ENCODE measurements at places on chromosomes 7 and 10.

- no peak for DNase-seq
Observed at GRCh38 chr10:77501152-77501845, 136.3 kb downstream of the KCNMA1 start.

DNA sequence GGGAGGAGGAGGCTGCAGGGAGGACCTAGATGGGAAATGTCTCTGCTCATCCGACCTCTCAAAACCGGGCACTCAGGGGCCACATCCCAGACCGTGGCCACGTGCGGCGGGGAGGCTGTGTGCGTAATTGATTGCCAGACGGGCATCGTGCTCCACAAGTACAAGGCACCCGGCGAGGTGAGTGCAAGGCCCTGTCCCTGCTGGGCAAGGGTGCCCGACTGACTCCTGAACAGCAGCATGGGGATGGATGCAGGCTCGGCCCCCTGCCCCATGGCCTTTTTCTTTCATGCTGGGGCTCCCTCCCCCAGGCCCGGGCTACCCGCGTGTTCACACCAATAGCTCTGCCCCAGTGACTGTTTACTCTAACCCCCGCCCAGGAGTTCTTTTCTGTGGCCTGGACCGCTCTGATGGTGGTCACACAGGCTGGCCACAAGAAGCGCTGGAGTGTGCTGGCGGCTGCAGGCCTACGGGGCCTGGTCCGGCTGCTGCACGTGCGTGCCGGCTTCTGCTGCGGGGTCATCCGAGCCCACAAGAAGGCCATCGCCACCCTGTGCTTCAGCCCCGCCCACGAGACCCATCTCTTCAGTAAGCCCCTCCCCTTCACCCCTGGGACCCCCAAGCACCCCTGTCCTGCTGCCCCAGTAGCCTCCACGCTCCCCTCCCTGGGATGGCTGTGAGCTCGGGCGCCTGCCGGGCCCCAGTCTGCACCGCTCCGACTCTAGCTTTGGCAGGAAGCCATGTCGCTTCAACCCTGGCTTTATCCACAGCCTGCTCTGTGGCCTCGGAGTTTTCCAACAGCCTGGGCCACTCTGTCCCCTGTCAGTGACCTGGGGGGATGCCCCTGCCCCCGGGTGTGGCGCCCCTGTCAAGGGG is 3.9 kb downstream of the LRWD1 start:
- DNase-seq = no peak

DNA sequence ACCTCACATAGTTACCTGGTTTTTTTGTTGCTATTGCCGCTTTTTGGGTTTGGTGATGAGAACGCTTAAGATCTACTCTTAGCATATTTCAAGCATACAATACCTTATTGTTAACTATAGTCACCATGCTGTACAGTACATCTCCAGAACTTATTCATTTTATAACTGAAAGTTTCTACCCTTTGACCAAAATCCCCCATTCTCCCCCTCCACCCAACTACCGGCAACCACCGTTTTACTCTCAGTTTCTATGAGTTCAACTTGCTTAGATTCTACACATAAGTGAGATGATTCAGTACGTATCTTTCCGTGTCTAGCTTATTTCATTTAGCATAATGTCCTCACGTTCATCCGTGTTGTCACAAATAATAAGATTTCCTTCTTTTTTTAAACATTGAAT is 86.7 kb upstream of the IL6 start:
- DNase-seq = no peak

DNA sequence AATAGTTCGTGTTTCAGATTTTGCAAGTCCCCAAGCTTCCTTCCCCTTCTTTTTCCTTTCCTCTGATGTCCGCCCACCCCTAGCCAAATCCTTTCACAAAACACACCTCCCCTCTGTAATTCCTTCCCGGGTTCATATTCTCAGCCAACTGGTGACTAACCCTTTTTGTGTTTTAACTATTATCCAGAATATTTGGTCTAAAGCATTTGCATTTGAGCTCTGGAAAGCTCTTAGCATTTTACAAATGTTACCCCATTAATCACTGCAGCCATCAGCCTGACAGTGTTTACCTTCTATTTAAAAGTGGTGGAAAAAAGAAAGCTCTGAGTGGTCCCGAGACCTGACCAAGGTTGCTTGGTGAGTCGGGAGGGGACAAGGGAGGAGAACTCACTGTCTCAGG is 139.0 kb downstream of the CREB5 start:
- no peak for DNase-seq

DNA sequence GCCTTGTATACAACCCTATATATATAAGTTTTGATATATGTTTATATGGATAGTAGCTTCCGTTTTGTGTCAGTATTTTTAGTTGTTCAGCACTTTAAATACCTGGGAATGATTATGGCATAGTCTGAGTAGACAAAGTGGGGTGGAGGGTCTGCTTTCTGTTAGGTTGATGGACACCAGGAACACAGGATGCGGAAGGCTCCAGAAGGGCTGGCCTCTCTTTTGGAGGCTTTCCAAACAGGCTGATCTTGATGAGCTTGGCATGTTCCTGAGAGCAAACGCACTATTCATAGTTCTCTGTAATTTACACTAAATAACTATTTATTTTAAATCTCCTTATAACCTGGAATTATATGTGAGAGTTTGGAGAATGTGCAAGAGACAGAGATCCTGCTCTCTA is 12.7 kb downstream of the AKR1E2 start:
- no peak for DNase-seq

DNA sequence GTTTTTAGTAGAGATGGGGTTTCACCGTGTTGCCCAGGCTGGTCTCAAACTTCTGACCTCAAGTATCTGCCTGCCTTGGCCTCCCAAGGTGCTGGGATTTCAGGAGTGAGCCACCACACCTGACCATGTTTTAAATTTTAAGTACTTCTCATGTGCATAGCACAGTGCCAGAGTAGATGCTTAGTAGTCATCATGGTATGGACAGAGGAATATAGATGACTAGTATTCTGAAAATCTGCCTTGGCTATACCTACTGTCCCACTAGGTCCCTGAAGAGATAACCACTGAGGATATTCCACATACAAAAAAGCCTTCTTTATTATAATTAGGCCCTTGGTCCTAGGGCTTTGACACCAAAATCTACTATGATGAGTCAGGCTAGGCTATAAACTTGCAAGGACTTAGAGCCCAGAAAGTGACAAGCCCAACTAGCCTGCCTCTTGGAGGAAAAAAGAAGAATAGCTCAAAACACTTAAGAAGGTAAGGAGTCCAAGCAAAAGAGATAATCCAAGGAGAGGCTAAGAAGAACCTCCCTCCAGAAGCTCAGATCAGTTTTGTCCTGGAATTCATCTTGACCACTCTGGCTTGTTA is 34.0 kb downstream of the LUC7L2 start:
- DNase-seq = no peak

DNA sequence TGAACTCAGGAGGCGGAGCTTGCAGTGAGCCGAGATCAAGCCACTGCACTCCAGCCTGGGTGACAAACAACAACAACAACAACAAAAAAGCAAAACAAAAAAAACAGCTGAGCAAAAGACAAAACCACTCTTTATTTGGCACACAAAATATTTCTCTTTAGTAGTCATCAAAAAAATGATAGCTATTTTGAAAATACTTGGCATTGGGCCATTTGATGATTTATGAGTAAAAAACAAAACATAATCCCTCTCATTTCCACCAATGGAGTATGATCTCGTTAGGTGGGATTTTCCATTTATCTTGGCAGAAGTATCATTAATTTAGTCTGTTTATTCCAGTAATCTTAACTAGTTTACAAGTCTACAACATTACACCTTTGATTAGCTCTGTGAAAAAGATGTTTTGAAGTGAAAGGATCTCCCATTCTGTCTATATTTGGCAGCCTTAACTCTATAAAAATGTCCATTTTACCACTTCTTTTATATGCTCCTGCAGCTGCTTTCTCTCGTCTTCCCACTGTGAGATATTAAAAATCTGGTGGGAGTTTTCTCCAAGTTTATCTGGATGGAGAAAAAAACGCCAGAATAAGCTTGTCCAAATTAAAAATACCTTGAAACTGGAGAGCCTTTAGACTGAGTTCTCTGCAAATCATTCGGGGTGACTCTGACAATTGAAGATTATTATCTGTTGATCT is 58.8 kb upstream of the AGMO start:
- no peak for DNase-seq

GRCh38 chr7:7765422-7765821 is 47.0 kb upstream of the RPA3 start:
- no peak for DNase-seq

DNA sequence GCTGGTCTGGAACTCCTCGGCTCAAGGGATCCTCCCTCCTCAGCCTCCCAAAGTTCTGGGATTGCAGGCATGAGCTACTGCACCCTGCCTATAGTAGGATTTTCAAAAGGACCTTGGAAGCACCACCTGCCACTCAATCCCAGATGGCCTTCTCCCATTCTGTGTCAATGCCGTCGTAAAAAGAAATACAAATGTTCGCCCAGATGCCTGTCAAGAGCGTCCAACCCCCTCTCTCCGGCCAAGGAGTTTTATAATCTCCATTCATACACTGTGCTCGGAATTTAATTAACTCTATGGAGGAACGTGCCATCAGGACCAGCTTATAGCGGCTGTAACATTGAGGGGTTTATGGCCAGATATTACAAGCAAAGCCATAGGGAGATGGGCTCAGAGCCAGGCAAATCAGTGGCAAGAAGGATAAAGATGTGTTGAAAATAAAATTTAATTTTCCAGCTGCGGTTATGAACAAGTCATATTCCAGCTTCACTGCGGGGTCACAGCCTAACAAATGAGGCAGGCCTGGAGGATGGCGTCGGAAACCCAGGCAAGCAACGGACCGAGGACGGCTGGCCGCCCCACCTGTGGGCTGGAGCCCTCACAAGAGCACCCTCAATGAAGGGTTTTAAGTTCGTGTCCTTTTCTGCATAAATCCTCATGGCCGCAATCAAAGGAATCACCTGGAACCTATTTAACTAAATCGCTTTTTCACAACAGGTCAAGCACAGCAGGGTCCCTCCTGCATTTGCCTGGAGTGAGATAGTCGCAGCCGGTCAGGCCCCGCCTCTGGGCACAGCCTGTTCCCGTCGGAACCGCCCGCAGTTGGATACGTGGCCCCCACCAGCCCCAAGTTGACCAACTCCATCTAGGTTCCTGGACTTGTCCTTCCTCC is 374.5 kb upstream of the FOXK1 start:
- DNase-seq = no peak

- no peak for DNase-seq
Observed at GRCh38 chr10:132962623-132963429, 20.5 kb upstream of the CFAP46 start.

DNA sequence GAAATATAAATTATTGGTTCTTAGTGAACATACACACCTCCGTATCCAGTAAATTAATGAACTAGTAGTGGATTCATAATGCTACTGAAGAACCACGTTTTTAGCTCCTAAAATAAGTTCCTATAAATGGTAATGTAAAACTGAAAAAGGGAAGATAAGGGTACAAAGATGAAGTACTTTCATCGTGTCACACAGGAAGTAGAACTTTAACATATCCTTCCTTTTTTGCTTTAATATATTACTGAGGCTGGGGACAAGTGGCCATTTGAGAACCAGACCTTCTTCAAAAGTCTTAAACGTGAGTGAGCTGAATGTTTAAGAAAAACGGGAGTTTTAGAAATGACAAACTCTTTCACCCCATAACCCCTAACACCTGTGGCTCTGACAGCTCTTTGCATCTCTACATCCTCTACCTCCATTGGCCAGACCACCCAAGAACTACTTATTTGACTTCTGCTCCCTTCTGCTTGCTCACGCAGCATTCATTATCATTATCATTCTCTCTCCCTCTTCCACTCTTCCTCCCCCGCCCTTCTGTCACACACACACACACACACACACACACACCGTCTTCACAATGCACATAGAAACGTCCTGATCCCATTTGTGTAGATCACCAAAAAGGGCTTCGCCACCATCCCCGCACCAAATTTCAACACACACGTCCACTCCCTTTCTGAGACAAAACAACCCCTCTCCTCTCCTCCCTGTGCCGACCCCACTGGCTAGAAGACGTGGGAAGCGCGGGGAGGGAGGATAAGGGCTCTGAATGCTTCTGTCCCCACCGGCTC is 677 bp downstream of the SKAP2 start:
- DNase-seq = no peak

GRCh38 chr10:130453036-130453720 is 317.0 kb downstream of the GLRX3 start:
- DNase-seq = no peak

- DNase-seq = no peak
Observed at GRCh38 chr10:57692255-57692980, 575.3 kb downstream of the IPMK start.

- DNase-seq = no peak
Observed at GRCh38 chr10:49400365-49400764, 4.5 kb upstream of the DRGX start.

DNA sequence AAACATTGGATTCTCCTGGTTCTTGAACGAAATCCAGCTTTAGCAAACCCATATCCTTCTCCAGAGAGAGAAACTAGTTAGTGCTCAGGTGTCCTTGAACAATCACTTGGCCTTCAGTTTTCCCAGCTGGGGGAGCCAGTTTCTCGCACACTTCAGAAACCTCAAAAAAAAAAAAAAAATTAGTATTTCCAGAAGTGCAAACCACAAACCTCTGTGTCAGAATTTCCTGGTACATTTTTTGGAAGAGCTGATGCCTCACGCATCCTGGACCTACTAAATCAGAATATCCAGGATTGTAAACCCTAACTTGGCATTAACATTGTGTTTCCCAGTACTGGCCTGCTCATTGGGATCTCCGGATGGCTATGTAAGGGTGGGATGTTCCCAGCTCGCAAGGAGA is 143.4 kb upstream of the EGR2 start:
- DNase-seq = no peak

GRCh38 chr10:103680869-103681236 is 174.5 kb downstream of the SH3PXD2A start:
- DNase-seq = no peak

DNA sequence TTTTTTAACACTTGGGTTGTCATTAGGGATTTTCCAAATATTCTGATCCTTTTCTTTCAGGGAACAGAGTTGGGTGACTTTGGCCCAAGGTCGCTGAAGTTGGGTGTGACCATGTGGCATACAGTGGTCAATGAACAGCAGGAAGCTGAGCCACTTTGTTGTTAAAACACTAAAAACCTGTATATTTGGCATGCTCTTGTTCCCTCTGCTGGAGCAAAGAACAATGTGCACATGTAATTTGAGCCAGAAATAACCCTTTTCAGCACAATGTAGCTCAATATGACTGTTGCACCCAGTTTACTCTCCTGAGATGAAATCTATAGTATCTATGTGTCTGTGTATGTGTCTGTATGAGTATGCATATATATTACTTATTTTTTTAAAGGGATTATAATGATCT is 74.9 kb downstream of the ADCYAP1R1 start:
- DNase-seq = no peak
